Skeletal muscle cell (primary cell): ENCODE measurements at places on chromosomes 3 and 15.
A peak's percentile ranks its signal among the peaks of the same experiment; 100 is the strongest.

- no peak for DNase-seq
These were observed 85.3 kb upstream of the RORA start for GRCh38 chr15:61314427-61314826.

GRCh38 chr3:124032881-124033359 lies 41.0 kb upstream of the ROPN1 start:
- DNase-seq = peak; percentile 39

- no peak for DNase-seq
These were observed 7.2 kb downstream of the ACAN start for GRCh38 chr15:88810446-88810845.

DNA sequence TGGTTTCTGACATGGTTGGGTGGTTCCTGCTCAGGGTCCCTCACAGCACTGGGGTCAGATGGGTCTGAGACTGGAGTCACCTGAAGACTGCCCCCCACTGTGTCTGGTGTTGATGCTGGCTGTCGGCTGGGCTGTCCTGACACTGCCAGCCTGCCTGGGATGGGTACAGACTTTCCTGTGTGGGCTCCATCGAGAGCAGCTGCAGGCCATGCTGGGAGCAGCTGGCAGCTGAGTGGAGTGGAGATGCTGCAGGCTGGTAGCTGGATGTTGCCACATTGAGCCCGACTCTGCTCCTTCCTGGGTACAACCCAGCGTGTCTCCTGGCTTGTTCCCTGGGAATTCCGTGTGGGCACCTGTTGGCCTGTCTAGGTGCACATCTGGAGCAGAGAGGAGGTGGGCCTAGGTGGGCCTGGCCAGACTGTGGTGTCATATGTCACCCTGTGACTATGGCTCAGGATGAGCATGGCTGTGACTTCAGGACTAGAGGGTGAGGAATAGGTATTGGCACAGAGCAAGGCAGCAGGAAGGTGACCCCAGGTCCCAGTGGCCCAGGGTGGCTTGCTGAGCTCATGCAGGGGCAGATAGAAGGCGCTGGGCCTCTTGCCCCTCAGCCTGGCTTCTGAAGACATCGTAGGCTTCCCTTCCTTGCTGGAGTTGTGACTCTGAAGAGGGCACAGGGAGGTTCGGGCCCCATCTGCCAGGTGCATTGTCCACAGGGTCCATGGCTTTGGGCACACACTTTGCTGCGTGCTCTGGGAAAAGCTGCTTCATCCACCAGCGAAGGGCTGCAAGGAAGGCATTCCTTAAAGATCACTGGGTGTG lies 40.0 kb upstream of the PRR23E start:
- DNase-seq = no peak

- DNase-seq = no peak
These were observed 66.1 kb downstream of the DNASE1L3 start for GRCh38 chr3:58144478-58145325.

- no peak for DNase-seq
These were observed 69.4 kb upstream of the POLG start for GRCh38 chr15:89404023-89404422.

DNA sequence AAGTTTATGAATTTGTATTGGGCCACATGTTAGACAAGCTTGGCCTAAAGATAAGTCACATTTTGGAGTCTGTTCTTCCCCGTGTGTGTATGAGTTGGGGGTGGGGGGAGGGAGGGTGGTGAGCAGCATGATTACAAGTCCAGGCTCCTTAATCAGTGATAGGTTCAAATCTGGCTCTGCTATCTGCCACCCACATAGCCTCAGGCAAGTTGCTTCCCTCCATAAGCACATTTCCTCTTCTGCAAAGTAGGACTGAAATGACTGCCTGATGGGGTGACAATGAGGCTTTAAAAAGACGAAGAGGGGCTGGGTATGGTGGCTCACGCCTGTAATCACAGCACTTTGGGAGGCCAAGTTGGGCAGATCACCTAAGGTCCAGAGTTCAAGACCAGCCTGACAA lies 1.1 kb upstream of the SPATA12 start:
- no peak for DNase-seq

- DNase-seq = no peak
These were observed 169.4 kb downstream of the TBC1D2B start for GRCh38 chr15:77907824-77908751.

- no peak for DNase-seq
These were observed 63.6 kb upstream of the RPL32 start for GRCh38 chr3:12904951-12905315.

GRCh38 chr3:39327746-39328349 lies 1.7 kb upstream of the CCR8 start:
- DNase-seq = no peak

DNA sequence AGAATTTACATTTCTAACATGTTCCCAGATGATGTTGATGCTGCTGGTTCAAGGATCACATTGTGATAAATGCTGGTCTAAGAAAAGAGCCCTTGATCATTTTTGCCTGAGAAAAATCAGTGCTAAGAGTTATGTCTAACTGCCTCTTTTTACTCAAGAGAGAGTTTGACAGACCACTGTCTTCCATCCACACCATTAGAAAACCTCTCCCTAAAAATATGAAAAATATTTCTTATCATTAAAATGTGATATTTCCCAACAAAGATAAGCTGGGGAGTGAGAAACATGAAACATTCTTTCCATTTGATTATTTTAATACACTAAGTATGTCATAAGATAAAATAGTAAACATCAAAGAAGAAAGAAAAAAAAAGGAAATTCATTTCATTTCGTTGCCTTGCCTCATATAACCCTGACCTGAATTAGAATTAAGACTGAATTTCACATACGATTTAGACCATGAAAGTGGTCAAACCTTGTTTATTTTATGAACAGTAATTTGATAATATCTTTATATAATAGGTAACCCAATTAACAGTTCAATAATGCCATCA lies 471.8 kb upstream of the ARHGEF26 start:
- no peak for DNase-seq

GRCh38 chr15:100187677-100188076 lies 154.1 kb downstream of the ADAMTS17 start:
- no peak for DNase-seq

GRCh38 chr3:184718431-184718830 lies 6.6 kb upstream of the MAGEF1 start:
- DNase-seq = no peak

DNA sequence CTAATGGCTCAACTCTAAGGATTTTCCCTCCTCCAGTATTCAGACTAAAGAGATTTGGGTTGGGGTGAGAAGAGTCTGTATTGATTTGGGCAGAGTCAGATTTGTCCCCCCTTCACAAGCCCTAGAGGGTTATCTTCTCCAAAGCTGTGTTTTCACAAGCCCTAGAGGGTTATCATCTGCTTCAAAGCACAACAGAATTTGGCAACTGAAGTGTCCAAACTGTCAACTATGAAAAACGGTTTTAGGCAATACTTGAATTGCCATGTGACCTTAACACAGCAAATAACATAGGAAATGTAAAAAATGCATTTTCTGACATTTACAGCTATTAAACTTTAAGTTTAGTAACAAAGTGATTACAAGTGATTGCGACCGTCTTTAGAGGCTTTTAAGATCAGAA lies 119.9 kb downstream of the IMPG2 start:
- DNase-seq = no peak

DNA sequence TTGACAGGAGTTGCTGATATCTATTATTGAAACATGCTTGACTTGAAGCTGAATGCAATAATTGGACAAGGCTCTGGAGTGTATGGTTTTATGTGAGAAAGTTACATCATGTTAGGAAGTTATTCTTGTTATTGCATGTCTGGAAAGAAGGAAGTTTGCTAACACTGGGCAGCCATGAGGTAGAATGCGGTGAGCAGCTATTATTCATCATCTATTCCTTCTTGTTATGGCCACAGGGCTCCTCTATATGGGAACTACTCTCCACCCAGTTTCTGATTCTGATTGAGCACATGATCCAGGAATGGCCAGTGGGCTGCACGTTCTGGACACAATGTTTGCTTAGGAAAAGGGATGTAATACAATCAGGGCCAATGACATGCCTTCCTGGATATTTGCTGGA lies 37.8 kb upstream of the SCN5A start:
- no peak for DNase-seq

DNA sequence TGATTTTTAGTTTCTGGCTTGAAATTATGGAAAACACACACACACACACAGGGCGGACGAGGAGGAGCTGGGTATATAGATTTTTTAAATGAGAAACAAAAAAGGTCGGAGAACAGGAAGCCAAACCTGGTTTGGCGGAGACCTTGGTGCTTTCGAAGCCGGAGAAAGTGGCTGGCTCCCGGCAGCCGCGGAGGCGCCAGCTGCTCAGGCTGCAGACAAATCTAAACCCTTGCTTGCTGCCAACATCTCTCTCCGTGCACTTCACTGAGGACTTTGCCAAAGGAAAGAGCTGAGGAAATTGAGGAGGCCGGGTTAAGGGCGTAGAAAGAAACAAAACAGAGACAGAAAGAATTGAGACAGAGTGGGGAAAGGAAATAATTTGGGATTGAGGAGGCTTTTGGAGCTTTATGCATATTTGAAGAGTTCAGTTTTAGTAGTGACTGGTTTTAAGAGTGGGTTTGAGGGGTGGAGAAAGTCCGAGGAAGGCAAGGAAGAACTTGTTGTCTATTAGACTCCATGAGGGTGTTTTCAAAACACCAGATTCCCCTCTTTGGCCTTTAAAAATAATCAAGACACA lies 2.2 kb downstream of the ZIC1 start:
- no peak for DNase-seq

DNA sequence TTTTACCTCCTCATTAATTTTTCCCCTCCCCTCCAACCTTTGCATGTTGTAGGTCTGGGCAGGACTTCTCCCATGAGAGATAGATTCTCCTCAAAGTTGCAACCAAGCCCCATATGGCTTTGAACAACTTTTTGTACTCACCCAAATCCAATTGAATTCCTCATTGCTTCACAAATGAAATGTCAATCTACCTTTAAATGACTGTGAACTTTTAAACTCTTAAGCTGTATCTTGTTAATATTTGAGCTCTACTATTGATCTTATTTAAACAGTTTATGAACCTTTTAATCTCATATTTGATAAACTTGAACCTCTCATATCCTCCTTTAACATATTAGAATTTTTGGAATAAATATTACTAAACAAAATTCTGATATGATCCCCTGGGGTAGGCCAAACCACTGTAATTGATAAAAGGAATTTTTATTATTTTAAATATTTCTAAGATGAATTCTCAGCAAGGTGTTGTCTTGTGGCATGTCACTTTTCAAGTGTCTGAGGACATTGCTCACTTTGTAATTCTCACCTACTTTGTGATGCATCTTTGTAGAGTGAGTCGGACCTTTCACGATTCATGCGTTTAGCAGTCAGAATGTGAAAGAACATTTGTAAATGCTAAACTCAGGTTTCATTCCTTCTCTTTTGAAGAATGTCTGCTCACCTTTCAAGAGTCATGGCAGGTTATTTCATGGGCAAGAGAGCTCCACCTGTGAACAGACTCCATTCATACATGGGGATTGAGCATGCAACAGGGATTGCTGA lies 23.4 kb upstream of the GREM1 start:
- DNase-seq = no peak

GRCh38 chr15:60000113-60000823 lies 3.8 kb upstream of the FOXB1 start:
- no peak for DNase-seq

DNA sequence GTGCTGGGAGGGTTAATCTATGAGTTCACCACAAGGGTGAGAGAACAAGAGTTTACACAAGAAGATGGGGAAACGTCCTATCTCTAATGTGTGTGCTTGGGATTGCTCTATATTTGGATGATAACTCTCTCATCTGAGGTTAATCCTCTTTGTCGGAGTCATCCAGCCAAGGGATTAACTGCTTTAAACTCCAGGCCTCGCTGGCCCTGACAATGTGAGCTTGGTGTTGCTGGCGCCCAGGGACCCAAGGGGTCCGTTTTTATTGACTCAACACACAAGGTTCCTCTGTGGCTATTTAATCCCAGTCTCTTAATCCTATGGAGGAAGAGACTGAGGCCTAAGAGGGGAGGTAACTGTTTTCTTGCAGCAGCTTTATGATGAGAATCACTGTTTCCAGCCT lies 14.2 kb downstream of the SV2B start:
- DNase-seq = no peak

DNA sequence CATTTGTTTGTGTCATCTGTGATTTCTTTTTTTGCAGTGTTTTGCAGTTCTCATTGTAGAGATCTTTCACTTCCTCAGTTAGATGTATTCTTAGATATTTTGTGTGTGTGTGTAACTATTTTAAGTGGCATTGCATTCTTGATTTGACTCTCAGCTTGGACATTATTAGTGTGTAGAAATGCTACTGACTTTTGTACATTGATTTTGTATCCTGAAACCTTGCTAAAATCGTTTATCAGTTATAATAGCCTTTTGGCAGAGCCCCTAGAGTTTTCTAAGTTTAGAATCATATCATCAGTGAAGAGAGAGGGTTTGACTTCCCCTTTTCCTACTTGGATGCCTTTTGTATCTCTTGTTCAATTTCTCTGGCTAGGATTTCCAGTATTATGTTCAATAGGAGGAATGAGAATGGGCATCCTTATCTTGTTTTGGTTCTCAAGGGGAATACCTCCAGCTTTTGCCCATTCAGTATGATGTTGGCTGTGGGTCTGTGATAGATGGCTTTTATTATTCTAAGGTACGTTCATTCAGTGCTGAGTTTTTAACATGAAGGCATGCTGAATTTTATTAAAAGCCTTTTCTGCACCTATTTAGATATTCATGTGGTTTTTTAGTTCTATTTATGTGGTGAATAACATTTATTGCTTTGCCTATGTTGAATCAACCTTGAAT lies 211.7 kb downstream of the MBNL1 start:
- DNase-seq = no peak

DNA sequence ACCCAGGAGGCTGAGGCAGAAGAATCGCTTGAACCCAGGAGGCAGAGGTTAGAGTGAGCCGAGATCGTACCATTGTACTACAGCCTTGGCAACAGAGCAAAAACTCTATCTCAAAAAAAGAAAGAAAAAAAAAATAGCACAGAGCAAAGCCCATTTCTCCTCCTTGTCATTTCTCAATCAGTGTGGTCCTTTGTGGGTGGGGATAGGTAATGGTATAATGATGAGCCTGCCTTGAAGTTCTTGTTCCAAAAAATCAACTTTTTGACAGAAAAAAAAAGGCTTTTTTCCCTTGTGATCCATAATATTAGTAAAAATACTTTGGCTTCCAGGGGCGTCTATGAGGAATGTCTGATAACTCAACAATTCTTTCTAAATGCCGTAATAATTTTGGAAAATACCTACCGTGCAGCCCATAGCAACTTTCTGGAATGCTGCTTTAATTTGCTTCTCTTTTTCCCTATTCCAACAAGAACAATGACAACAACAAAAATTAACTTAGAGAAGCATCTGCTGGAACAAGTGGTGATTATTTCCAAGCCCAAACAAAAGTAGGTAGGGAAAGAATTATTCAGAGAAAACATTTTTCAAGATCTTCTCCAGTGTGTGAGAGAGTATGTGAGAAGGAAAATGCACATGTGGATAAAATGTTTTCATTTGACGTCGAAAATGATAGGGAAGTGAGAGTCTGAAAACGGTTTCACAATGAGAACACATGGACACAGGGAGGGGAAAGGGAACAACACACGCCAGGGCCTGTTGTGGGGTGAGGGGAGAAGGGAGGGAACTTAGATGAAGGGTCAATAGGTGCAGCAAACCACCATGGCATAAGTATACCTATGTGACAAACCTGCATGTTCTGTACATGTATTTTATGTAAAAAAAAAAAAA lies 337.8 kb downstream of the RBMS3 start:
- DNase-seq = no peak
